SJSA1 (cell line): ENCODE measurements at places on chromosomes 2 and 18. TPM values are rescaled to one million over a fixed set of nuclear protein-coding genes. Genes with fewer than 3 reads are reported as not detected.

- no peak for DNase-seq
Measured at GRCh38 chr18:22789600-22789999, 143.5 kb upstream of the RBBP8 start.

Gene TANC1
- total RNA-seq, result 11.6 and 26.5 TPM in 2 replicates

Gene UGT1A1
- not detected in 2 replicates for total RNA-seq

Gene MPPE1
- total RNA-seq, result 30.5 and 36.4 TPM in 2 replicates

Gene MFSD6
- 2.8 and 3.8 TPM in 2 replicates for total RNA-seq

Gene L3MBTL4
- total RNA-seq, result 6.8 and 10.6 TPM in 2 replicates

- no peak for DNase-seq
Measured at GRCh38 chr2:236781933-236782816, 212.6 kb downstream of the ACKR3 start.

- DNase-seq, result no peak
Measured at GRCh38 chr2:217805668-217806481, 196.9 kb downstream of the TNS1 start.

- no peak for DNase-seq
Measured at GRCh38 chr2:217964275-217965161, 38.3 kb downstream of the TNS1 start.

GRCh38 chr18:48004577-48004976 is 74.1 kb upstream of the SMAD2 start:
- DNase-seq, result no peak

DNA sequence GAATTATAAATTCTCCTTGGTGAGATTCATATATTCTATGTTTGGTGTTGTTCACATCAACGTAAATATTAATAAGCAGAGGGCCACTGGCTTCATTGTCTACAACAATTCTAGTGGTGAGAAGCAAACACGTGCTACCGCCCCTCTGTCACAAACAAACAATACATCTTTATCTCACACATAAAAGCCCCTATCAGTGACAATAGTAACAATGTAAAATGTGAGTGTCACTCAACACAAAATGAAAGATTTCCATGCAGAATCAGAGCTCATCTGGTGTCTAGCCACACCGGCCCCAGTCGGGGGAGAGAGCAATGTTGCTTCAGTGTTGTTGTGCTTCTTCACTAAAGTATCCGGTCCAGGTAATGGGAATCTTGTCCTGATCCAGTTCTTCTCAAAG is 932.6 kb downstream of the SOCS6 start:
- no peak for DNase-seq

Gene WNT10A
- total RNA-seq, result not detected in 2 replicates

GRCh38 chr2:88018909-88019308 is 2.6 kb upstream of the RNU2-63P start:
- DNase-seq, result peak; percentile 38

- DNase-seq, result peak; percentile 12
Measured at GRCh38 chr2:109031476-109032228, 42.6 kb upstream of the EDAR start.

Gene LYPD6
- 9.0 and 15.0 TPM in 2 replicates for total RNA-seq

DNA sequence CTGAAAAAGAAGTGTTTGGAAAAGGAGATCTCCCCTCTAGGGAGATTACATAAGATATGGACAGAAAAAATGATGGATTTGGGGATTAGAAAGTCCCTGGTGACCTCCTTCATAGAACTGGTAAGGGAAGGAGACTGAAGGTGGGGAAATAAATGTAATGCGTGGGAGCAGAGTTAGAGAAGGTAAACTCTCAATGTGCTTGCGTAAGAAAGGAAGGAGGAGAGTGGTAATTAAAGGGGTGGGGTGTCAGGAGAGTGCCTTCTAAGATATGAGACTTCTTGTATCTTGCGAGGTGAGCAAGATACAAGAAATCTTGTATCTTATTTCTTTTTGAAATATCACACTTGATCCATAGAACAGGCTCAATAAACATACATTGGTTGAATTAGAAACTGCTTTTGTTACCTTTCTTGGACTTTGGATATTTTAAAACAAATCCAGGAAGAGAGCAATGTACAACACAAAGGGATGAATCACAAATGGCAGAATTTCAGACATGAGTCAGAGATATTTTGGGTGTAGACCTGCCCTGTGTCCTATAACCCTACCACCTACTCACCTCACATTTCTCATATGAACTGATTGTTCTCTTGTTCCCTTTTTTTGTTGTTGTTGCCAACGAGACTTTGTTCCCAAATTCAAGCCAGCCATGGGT is 342.4 kb downstream of the INSIG2 start:
- DNase-seq, result no peak

Gene ZFP36L2
- total RNA-seq, result 1.9 and 4.0 TPM in 2 replicates

DNA sequence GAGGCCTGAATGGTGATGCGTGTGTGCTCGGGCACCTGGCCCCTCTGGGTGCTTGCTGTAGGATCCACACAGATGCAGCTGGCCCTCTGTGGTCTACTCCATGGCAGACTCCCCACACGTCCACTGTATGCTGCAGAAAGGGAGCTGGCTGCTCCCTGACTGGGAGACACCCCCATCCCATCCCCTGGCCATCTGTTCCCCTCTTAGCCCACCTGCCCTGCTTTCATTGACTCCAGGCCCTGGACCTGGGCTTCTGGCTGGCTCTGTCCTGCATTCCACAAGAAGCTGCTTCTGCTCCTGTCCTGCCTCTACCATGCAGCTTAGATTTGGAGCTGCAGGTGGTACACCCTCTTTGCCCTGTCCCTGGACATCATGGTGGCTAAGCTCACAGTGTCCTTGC is 80.1 kb downstream of the FHOD3 start:
- no peak for DNase-seq

GRCh38 chr18:30999887-31000628 is 42.5 kb downstream of the DSC3 start:
- no peak for DNase-seq
